ENCODE measurements at places on chromosomes 13 and 19.
A peak's percentile ranks its signal among the peaks of the same experiment; 100 is the strongest.

- H3K4me1 ChIP-seq = no peaks in the 10 kb centered on the region
- H3K4me3 ChIP-seq = no peak overlapping the region
- no peak for DNase-seq
- H3K36me3 ChIP-seq = peaks cover 26% of the 10 kb centered on the region
Observed at GRCh38 chr13:36954542-36954941, 34.5 kb upstream of the SMAD9 start.

DNA sequence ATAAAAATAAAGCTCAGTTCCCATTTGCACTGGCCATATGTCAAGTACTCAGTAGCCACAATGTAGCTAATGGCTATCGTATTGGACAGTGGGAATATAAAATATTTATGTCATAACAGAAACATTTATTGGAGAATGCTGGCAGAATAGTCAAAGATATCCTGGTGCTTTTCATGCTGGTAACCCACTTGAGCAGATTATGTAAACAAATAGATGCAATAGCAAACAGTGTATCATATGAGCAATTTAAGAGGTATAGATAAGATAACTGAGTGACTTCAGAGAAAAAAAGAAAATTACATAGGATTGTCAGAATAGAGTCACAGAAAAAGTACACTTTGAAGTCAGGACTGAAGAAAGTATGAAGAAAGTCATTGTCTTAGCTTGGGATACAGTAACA is 426.6 kb downstream of the NDFIP2 start:
- H3K36me3 ChIP-seq = no peaks in the 10 kb centered on the region
- no peaks in the 10 kb centered on the region for H3K27me3 ChIP-seq
- DNase-seq = no peak
- no peak overlapping the region for H3K27ac ChIP-seq
- H3K4me3 ChIP-seq = no peak overlapping the region
- no peaks in the 10 kb centered on the region for H3K4me1 ChIP-seq

DNA sequence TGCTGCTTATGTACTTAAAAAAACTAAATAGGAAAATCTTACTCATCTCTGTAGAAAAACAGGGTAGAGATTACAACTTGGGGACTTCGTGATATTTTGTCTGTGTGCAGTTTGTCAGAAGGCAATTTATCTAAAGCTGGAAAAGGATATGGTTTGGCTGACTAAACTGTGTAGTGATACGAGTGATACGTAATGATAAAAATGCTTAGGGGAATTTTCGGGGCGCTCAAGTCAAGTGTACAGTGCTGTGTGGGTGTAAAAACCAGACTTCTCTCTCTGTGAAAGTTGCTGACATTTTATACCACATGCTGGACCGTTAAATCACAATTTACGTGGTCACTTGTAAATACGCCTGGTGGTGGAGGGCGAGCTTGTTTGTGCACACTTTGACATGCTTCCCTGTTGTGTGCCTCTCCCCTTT is 221.7 kb downstream of the KCNRG start:
- H3K36me3 ChIP-seq = no peaks in the 10 kb centered on the region
- no peaks in the 10 kb centered on the region for H3K27me3 ChIP-seq
- H3K27ac ChIP-seq = peak overlapping the region; percentile 93
- H3K4me3 ChIP-seq = peak overlapping the region; percentile 77
- H3K4me1 ChIP-seq = peaks cover 34% of the 10 kb centered on the region

DNA sequence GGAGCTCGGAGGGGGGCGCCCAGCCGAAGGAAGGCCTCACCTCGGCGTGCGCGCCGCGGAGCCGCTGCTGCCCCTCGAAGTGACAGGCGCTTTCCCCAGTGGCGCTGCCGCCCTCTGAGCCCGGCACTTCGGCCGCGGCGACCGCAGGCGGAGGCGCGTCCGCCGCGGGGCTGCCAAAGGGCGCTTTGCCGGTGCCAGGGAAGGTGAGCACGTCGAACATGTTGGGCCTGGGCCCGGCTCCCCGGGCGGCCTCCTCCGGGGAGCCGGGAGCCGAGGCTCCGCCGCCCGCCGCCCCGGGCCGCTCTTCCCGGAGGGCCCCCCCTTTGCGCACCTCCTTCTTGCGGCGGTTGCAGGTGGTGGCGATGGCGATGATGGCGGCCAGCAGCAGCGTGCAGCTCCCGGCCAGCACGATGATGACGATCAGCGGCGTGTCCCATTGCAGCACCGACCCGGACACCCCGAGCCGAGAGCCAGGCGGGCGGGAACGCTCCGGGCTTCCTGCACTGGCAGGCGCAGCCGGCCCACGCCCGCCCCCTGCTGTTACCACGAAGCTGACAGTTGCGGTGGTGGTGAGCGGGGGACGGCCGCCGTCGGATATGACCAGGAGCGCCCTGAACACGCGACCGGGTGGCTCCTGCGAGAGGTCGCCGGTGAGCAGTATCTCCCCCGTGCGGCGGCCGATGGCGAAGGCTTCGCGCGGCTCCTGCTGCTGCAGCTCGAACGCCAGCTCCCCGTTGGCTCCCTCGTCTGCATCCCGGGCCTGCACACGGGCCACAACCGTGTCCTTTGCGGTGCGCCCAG is 2.5 kb downstream of the PCDH8 start:
- H3K4me1 ChIP-seq = peaks cover 14% of the 10 kb centered on the region
- peaks cover 3% of the 10 kb centered on the region for H3K36me3 ChIP-seq
- DNase-seq = no peak
- H3K27ac ChIP-seq = no peak overlapping the region
- H3K4me3 ChIP-seq = no peak overlapping the region
- H3K27me3 ChIP-seq = peaks cover 46% of the 10 kb centered on the region

GRCh38 chr13:92074658-92075057 is 676.2 kb downstream of the GPC5 start:
- H3K27me3 ChIP-seq = no peaks in the 10 kb centered on the region
- H3K27ac ChIP-seq = no peak overlapping the region
- no peaks in the 10 kb centered on the region for H3K36me3 ChIP-seq
- no peak for DNase-seq
- no peaks in the 10 kb centered on the region for H3K4me1 ChIP-seq
- H3K4me3 ChIP-seq = no peak overlapping the region
